ENCODE measurements at places on chromosomes 11 and 22. TPM values are rescaled to one million over a fixed set of nuclear protein-coding genes. Genes with fewer than 3 reads are reported as not detected.

DNA sequence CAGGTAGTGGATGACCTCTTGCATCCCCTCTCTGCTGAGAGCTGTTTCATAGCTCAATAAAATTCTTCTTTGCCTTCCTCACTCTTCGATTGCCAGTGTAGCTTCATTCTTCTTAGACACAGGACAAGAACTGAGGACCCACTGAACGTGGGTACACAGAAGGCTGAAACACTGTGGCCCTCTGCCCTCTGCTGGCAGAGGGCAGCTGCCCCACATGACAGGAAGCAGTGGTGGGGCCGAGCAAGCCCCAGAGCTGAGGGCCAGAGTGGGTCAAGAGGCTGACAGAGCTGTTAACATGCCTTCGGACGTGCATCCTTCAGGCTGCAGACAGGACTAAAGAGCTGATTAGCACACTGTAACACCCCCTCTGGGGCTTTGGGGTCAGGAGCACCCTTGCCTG lies 15.6 kb downstream of the SMC1B start:
- DNase-seq, result no peak

NPAS4 gene
- 2.4 TPM for polyA plus RNA-seq

- no peak for DNase-seq
Measured at GRCh38 chr11:111449696-111450479, 62.3 kb downstream of the BTG4 start.

DNA sequence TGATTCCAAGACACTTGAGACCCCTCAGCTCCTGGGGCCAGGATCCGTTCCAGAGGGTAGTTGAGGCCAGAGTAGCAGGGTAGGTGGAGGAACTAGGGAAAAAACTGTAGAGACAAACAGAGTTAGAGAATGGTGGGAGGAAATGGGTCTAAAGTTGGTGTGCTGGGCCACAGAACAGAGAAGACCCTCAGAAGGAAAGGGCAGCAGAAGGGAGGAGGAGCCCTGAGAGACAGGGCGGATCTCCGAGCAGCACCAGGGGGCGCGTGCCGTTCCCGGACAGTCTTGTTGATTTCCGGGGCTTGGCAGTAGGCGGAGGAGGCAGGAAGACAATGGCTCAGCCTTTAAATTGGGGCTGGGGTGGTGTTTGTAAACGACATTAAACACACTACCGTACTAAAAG lies 2.4 kb upstream of the CECR2 start:
- no peak for DNase-seq

DNA sequence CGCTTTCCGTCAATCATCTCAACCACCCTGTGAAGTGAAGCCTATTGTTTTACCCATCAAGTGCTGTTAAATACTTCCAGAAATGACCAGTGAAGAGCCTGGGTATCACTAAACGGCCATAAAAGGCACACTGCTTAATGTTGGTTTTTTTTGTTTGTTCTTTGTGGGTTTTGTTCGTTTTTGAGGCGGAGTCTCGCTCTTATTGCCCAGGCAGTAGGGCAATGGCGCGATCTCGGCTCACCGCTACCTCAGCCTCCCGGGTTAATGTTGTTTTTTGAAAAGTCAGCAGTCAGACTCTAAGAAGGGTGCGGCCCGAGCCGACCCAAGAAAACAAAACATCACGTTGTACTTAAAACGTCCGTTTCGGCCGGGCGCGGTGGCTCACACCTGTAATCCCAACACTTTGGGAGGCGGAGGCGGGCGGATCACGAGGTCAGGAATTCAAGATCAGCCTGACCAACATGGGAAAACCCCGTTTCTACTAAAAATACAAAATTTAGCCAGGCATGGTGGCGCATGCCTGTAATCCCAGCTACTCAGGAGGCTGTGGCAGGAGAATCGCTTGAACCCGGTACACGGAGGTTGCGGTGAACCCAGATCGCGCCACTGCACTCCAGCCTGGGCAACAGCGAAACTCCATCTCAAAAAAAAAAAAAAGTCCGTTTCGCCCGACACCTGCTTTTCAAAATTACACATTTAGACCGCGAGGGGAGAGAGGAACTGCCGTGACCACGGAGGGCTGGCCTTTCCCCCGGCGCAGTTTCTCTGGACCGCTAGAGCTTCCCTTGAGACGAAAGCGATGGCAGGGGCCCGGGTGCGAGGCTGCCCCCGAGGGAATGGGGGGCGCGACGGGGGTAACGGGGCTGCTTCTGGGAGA lies 714 bp downstream of the CD59 start:
- no peak for DNase-seq

DNA sequence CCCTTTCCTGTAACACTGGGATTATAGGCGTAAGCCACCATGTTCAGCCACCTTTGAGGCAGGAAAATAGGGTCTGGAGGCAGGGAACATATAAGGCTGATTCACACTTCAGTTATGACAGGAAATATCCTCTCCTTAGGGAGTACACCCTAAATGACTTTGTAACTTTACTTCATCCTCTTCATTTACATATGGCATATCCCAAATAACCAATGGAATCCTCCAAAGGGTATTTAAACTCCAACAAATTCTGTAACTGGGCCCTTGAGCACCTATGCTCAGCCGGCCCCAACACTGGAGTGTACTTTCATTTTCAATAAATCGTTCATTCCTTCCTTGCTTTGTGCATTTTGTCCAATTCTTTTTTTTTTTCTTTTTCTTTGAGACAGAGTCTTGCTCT lies 1.6 kb upstream of the KAT5 start:
- DNase-seq, result no peak

PARVG gene
- 8.5 TPM for polyA plus RNA-seq

GAB4 gene
- not detected for polyA plus RNA-seq

APOBEC3F gene
- polyA plus RNA-seq, result 4.4 TPM

GRCh38 chr22:38524429-38524828 lies 18.3 kb upstream of the DDX17 start:
- no peak for DNase-seq

DNA sequence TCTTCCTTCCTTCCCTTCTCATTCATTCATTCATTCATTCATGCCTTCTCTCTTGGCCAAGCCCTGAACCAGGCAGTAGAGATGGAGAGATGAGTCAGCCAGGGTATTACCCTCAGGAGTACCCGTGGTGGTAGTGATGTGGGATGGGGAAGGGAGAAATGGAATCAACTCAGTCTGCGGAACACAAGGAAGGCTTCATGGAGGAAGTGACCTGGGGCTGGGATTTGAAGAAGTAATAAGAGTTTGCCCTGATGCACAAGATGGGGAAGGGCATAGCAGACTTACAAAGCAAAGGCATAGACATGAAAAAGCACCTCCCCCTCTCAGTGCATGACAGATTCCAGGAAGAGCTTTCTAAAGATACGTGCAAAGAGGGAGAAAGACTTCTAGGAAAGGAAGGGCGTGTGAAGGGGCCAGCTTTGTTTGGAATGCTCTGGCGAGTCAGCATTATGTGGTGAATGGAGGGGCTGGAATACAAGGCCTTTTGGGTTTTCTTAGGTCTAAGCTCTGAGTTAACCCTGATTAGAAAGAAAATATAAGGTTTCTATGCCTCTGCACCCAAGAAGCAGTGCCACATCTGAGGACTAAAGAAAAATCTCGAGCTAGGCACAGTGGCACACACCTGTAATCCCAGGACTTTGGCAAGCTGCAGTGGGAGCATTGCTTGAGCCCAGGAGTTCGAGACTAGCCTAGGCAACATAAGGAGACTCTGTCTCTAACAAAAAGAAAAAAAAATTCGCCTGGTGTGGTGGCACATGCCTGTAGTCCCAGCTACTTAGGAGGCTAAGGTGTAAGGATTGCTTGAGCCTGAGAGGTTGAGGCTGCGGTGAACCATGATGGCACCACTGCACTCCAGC lies 36.4 kb upstream of the ACER3 start:
- no peak for DNase-seq

DNA sequence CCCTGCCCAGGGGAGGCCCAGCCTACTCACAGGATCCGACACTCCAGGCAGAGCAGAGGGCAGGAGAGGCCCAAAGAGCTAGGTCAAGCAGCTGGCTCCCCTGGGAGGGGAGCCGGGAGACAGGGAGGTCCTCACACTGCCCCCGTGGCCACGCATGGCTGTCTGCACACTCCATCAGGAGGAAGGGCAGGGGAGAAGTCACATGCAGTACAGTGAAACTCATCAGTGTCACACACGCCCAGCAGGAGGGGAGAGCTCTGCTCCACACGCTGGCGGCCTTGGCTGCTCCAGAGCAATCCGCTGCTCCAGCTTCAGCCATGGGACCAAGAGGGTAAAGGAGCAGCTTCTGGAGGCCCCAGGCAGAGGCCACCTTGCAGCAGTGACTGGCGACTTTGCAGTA lies 14.3 kb downstream of the TCIRG1 start:
- no peak for DNase-seq

All from urinary bladder (tissue), 4 donors.